ENCODE measurements at places on chromosomes 4 and X.

GRCh38 chrX:43019021-43019420, 241.1 kb upstream of the PPP1R2C start:
- no peak for DNase-seq

DNA sequence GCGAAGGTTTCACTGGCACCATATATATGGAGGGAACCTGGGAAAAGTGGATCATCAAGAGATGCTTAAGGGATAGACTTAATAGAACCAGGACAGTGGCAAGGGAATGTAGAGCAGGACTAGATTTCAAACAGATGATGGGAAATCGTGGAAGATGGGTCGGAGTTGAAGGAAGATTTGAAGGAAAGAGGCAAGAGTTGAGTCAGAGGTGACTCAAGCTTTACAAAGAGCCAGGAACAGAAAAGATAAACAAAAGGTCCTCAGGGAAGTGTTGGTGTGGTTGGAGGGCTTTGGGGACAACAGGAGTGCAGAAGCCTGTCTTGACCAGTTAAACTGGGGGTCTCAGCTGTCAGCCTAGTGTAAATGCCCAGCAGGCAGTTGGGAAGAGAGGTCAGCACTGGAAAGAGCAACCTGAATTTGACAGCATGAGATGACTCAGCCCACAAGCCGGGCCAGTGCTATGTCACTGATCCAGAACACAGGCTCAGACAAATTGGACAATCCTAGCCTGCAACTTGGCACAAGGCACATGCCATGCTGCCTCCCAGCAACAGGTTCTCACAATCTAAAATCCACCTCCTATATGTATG, 230.5 kb downstream of the IDS start:
- DNase-seq: no peak

- no peak for DNase-seq
Observed at GRCh38 chrX:139882299-139882698, 50.6 kb downstream of the ATP11C start.

DNA sequence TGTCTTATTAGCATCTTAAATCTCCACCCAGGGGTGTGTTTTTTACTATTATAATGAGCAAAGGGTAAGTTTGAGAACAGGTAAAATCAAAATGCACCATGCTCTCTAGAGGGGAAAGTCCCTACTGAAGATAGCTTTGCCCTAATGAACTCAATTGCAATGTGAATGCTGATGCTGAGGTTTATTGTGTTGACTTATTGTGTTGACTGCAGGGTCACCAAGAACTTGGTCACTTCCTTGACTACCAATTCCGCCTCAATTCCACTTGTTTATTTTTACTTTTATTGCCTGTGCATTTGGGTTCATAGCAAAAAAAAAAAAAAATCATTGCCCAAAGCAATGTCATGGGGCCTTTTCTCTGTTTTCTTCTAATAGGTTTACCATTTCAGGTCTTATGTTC, 67.7 kb upstream of the SRD5A3 start:
- DNase-seq: no peak

- DNase-seq: peak; percentile 13
Observed at GRCh38 chr4:98657531-98658286, 702 bp downstream of the TSPAN5 start.

DNA sequence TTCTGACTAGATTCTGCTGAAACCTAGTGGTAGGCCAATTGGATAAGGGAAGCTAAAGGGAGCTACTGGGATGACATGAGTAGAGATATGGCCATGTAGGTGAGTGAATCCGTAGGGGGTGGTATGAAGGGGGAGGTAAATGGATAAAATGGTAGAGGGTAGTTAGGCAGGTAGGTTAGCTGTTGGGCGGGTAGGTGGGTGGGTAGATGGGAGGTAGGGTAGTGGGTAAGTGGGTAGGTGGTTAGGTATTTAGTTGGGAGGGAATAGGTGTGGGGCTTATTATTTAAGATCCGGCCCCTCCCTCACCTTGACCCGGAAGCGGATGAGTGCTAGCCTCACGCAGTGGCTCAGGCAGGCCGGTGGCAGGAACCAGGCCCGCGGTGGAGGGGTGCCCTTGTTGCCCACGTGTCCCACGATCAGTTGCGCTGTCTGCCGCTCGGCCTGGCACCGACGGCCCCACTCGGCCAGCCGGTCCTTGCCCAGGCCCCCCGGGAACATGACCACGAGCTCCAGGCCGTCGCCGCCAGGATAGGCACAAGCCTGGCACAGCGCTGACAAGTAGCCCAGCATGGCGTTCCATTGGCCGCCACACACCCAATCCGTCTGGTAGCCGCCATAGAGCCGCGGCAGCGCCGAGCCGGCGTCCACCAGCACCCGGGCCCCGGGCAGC, 725 bp downstream of the FAM120C start:
- peak; percentile 58 for DNase-seq

- DNase-seq: no peak
Observed at GRCh38 chrX:83934220-83934619, 73.3 kb downstream of the CYLC1 start.

GRCh38 chrX:148661035-148661434, 160.6 kb downstream of the AFF2 start:
- no peak for DNase-seq

- no peak for DNase-seq
Observed at GRCh38 chr4:184200296-184200695, 17.4 kb downstream of the ENPP6 start.

DNA sequence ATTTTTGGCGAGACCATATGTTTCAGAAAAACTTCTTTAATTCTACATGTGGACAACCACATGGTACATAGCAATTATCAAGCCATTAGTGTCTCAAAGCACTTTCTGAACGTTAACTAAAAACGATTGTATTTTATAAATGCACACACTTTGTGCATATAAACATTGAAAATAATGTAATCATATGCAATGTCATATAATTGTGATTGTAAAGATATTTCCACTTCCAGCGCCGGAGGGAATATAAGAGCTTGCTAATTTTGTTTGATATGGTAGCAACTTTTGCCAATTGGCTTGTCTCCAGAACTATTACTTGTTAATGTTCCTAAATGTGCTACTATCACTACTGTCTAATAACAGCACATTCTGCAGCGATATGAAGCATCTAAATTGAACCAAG, 162.3 kb upstream of the SMIM31 start:
- no peak for DNase-seq

GRCh38 chr4:98290511-98290910, 29.3 kb downstream of the RAP1GDS1 start:
- DNase-seq: no peak

- DNase-seq: peak; percentile 5
Observed at GRCh38 chrX:136598631-136599030, 49.3 kb upstream of the CD40LG start.

DNA sequence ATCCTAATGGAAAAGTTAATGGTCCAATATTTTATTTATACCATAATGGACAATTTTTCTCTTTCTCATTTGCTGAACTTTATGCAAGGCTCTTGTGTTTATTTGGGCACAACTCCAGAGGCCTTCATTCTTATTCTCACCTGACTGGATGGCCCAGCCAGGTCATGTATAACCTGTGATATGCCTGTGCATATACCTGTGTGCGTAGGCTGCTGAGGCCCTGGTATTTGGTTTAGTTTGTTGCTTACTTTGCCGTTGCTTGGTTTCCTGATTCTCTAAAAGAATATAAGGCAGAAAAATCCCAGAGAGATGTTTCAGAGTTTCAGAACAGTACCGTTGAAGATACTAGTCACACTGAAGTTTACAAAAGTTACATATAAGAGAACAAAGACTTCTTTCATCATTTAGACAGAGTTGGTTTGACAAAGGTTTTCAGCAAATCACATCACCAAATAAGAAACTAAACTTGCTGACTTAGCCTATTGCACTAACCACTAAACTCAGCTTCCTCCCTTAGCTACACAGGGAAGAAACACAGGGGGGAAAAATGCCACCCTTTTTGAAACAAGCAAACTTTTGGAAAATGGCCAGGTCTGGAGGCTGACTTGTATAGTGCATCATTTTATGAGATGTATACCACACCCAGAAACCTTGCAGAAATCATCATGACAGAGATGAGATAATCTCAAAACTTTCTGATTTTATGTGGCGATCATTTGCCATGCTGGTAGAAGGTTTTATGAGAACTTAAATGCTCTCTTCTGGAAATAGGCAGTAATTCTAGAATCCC, 248.5 kb downstream of the GRIA3 start:
- no peak for DNase-seq

DNA sequence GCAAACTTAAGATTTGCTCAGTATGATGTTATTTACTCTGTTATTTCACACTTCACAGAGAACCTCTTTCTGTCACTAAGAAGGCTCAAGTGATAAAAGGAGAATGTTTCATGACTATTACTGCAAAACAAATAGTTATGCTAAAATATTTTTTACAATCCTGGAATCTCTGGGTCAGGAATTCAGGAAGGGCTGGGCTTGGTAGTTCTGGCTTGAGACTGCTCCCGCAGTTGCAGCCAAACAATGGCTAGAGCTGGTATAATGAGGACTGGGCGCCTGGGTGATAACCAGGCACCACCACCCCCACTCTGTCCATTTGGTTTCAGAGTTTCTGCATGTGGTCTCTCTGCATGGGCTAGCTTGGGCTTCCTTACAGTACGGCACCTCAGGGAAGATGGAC, 28.7 kb upstream of the SPP1 start:
- DNase-seq: no peak

- DNase-seq: no peak
Observed at GRCh38 chr4:149279331-149279730, 536.3 kb downstream of the IQCM start.

GRCh38 chr4:185541251-185541727, 6.0 kb upstream of the PDLIM3 start:
- DNase-seq: no peak

GRCh38 chr4:181957088-181957487, 286.1 kb upstream of the TENM3 start:
- DNase-seq: no peak

DNA sequence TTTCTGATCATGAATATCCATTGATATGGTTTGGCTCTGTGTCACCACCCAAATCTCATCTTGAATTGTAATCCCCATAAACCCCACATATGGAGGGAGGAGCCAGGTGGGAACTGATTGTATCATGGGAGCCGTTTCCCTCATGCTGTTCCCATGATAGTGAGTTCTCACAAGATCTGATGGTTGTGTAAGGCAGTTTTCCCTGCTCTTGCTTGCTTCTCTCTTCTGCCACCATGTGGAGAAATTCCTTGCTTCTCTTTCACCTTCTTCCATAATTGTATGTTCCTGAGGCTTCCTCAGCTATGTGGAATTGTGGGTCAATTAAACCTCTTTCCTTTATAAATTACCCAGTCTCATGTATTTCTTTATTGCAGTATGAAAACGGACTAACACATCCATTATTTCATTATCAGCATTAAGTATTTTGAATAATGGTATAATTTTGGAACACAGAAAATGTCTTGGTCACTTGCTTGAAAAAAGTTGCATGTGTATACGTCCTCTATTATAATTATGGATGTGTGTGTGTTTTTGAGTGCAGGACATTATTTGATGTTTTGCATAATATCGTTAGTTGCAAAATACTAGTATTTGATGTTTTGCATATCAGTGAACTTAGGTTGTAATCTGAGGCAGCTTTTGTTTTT, 334.6 kb downstream of the PCDH10 start:
- no peak for DNase-seq

- DNase-seq: no peak
Observed at GRCh38 chr4:15043226-15043625, 40.9 kb downstream of the CPEB2 start.

GRCh38 chrX:31209005-31209628, 137.3 kb upstream of the FTHL17 start:
- DNase-seq: no peak

GRCh38 chr4:80486603-80487002, 151.1 kb downstream of the CFAP299 start:
- no peak for DNase-seq

GRCh38 chrX:87571964-87572363, 54.4 kb downstream of the KLHL4 start:
- no peak for DNase-seq

GRCh38 chr4:47651231-47651630, 166.2 kb downstream of the ATP10D start:
- DNase-seq: no peak

- no peak for DNase-seq
Observed at GRCh38 chr4:169484485-169484884, 127.9 kb downstream of the NEK1 start.

DNA sequence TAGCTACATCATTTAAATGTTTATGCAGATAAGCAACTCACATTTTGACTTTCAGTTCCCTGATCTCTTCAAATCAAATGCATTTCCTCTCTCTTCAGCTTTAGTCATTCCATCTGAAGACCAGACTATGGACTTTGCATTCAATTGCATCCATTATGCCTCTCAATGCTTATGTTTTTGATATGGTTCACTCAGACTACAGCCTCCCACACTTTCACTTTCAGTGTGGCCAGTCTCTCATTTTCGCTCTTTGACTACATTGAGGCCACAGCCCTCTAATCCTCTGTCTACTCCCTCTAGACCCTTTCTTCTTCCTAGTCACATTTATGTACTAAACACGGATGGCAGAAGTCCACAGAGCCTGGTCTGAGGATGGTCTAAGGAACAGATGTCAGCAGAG, 24.5 kb upstream of the VEGFC start:
- DNase-seq: no peak

DNA sequence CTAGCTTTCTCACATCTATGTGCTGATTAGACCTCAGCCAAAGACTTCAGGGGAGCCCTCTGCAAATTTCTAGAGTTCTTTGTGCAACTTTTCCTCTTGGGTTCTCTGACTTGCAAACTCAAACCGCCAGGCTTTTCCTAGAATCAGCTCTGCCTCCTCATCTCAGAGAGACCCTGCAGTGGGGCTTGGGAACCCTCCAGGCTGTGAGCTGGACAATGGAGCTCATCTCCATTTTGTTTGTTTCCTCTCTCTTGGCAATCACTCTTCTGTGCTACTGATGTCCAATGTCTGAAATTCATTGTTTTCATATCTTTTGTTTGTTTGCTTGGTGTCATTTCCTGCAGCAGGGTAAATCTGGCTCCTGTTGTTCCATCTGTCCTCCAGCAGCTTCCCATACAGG, 33.0 kb downstream of the GYPB start:
- no peak for DNase-seq

- no peak for DNase-seq
Observed at GRCh38 chr4:176043838-176044588, 21.6 kb upstream of the WDR17 start.

GRCh38 chr4:130288576-130288975, 1192.6 kb downstream of the C4orf33 start:
- no peak for DNase-seq

DNA sequence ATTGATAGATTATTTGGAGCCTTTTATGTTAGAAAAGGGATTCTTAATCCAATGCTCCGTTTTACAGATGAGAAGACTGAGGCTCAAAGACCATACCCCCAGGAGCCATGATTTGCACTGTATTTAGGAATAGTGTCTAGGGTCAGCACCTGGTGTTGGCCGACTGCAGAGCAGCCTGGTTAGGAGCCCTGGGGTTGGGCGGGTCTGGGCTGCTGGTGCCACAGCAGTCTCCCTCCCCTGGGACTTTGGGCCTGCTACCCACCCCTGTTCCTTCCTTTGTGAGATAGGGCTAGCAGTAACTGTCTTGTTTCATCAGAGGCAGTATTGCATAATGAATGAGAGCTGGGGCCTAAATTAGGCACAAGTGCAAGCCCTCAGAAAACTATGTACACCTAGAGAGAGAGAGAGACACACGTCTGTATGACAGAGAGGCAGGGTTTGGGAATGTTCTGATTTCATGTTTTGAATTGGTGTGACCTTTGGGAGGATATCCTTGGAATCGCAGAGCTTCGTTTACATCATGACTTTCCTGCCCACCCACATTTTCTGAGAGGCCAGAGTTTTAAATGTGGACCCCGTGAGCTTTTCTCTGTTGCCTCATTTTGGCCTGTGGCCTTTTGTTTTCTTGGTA, 111.7 kb downstream of the PTTG2 start:
- no peak for DNase-seq
